ENCODE measurements at places on chromosomes 2 and 18. TPM values are rescaled to one million over a fixed set of nuclear protein-coding genes. Genes with fewer than 3 reads are reported as not detected.

Gene RND3
- 606 TPM for total RNA-seq

Gene FER1L5
- 1.4 TPM for total RNA-seq

Gene LCT
- total RNA-seq: not detected

Gene FOXD4L1
- 0.09 TPM for total RNA-seq

Gene CYTIP
- not detected for total RNA-seq

Gene MSTN
- 0.09 TPM for total RNA-seq

All from smooth muscle cell of bladder (primary cell).